Activated naive CD4-positive, alpha-beta T cell treated with Interleukin-2 at 50 U/mL for 16 hours (primary cell): ENCODE measurements at places on chromosomes 5 and 9.

DNA sequence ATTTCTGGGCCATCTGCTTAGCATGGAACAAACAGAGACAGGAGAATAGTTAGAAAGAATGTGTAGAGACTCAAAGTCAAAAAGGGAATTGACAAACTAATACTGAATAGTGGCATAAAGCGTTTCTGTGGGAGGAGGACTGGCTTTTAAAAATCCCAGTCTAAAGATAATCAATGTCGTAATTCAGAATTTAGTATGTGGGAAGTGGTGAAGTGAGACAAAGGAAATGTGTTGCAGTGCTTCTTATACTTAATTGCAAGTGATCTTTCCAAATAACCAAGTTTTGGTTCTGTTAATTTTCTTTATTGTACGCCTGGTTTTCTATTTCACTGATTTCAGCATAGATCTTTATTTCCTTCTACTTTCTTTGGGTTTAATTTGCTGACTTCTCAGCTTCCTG lies 133.2 kb downstream of the ENTREP1 start:
- no peak for DNase-seq

GRCh38 chr5:116130471-116130870 lies 45.6 kb downstream of the COMMD10 start:
- no peak for DNase-seq

GRCh38 chr5:134100283-134101091 lies 14.0 kb upstream of the TCF7 start:
- DNase-seq: peak; percentile 86

DNA sequence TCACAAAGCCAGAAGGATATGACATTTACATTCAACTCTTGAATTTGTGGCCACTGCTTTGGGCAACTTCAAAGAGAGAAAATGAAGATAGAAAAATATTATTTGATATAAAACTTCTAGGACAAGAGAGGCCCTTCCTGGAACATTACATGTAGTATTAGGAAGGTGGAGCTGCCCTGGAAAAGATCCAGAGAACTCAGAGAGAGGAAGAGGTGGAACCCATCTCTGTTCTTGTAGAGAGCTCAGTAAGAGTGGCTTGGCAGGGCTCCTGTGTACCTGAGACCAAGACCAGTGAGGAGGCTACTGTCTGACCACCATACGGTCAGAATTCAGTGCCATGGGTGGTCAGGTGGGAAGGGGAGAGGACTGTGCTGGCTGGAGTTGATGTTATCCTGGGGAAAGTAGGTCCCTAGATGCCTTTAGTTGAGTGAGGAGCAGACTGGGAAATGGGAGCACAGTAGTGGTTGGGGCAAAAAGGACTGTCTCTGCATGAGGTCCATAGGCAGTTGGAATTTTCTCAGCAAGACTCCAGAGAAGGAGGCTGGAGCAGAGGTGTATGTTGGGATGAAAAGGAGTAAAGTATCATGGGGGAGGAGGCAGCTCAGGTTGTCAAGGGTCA lies 7.6 kb downstream of the TGFBI start:
- no peak for DNase-seq

DNA sequence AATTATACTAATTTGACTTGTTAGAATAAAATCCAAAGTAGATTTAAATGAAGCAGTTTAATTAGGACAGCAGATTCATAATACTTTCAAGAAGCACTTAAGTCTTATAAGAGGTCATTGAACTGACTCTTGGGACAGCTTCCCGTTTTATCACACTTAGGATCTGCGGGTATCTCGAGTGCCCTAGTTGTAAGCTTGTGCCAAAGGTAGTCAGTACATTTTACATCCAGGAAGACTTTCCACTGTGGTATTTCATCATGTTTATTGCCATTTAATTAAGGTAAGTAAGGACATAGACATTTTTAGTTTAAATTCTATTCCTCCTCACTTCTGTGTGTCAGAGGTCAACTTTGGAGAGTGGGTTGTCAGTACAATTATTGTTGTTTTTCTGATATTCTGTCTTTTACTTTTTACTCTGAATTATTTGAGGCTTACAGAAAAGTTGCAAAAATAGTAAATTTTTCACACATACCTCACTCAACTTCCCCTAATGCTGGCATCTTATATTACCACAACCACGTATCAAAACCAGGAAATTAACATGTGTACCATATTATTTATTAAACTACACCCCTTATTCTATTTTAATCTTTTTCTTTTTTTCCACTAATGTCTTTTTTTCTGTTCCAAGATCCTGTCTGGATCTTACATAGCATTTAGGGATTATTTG lies 7.5 kb upstream of the ZNF367 start:
- DNase-seq: no peak

DNA sequence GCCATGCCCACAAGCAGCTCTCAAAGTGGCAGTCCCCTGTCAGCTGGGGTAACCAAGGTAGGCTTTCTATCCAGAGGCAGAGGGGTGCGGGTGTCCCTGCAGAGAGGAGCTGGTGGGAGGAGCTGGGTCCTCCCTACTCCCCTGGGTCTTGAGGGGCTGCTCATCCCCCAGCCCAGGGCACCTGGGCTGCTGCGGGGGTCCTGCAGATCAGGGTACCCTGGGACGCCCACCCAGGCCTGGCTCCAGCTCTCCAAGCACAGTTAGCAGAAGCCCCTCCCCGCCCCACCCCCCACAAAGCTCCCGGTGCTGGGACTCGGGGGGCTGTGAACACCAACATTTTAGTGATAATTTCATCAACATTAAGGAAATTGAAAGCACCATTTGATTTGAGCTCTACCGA lies 29.8 kb downstream of the VAV2 start:
- no peak for DNase-seq

DNA sequence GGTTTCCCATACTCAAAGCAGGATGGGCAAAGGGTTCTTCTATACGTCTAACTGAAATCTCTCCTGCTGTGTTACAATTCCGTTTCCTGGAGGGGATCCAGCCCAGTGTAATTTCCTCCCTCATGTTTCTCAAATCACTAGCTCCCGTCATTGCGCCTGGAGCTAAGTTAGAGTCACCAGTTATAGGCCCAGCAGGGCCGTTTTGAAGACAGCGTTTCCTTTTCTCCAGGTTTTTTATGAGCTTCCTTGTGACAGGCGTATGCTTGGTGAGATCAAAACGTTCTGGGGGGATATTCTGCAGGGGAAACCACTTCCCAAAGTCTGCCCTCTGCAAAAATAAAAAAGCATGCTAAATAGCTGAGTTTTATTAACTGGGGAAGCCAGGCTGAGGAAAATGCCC lies 53.0 kb upstream of the WWC1 start:
- no peak for DNase-seq

DNA sequence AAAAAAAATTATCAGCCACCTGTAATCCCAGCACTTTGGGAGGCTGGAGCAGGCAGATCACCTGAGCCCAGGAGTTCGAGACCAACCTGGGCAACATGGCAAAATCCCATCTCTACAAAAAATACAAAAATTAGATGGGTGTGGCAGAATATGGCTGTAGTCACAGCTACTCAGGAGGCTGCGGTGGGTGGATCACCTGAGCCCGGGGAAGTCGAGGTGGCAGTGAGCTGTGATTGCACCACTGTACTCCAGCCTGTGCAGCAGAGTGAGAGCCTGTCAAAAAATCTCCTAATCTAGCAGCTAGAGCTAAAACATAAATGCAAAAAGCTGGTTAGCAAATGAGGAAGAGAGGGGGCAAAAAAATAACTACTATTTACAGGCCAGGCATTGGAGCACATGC lies 12.0 kb downstream of the PSMB7 start:
- no peak for DNase-seq

DNA sequence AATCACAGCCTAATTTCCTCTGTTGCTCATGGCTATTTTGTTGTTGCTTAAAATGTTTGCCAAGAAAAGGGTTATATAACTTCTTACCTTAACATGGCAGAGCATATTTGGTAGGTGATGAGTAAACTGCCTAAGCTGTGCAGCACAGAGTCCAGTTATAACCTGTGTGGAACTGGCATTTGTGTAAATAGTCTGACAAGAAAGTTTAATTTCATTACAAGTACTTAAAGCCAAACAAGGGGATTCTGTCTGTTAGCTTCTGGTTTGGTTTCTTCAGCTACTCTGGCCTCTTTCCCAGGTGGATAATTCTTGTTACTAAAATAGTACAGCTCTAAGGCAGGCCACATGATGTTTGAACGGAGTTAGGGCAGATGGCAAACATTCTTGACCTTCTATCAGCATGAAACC lies 72.2 kb downstream of the PTCD2 start:
- DNase-seq: no peak

DNA sequence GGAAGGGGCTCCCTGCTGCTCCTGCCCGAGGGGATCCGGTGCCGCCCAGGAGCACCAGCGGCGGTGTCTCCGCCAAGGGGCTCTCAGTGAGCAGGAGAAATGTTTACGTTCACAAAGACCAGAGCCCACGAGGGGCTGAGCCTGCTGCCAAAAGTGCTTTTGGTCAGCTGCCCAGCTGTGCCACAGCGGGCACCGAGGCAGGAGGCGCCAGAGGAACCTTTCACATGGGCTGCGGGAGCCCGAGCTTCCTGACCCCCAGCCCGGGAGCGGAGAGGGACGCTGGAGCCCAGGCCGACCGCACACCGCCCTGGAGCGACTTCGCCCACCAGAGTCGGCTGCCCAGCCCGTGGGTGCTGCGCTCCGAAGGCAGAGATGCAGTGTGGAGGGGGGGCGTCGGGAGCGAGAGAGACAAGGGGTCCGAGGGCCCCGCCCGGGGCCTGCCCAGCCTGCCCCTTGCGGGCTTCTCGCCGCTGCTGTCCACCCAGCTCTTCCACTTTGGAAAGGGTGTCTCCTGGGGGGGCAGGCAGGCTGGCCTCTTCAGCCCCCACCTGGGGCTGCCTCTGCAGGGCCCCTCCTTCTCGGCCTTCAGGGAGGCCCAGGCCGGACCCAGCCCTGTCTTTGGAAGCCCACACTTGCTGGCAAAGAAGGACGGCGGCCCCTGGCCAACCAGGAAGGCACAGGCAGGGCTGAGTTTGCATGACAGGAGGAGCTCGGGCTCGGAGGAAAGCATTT lies 7.9 kb downstream of the PPP1R26 start:
- DNase-seq: no peak

DNA sequence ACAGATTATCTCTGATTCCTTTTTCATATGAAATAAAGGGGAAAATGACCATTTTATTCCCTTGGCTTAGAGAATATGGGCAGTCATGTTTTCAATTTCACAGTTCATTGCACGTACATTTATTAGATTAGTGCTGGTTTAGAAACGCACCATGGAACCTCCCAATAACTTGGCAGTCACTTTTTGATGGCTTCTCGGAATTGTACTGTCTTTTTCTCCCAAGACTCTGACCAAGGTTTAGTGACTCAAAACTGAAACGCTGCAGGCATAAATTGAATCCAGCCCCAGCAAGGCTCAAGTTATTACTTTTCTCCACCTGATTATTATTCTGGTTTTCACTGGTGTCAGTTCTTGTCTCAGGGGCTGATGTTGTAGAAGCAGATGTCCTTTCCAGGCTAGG lies 55.6 kb upstream of the EGFLAM start:
- DNase-seq: no peak

GRCh38 chr5:4772591-4772990 lies 367.5 kb upstream of the ADAMTS16 start:
- DNase-seq: no peak

- DNase-seq: no peak
Observed at GRCh38 chr5:168752416-168753190, 173.4 kb upstream of the PANK3 start.

DNA sequence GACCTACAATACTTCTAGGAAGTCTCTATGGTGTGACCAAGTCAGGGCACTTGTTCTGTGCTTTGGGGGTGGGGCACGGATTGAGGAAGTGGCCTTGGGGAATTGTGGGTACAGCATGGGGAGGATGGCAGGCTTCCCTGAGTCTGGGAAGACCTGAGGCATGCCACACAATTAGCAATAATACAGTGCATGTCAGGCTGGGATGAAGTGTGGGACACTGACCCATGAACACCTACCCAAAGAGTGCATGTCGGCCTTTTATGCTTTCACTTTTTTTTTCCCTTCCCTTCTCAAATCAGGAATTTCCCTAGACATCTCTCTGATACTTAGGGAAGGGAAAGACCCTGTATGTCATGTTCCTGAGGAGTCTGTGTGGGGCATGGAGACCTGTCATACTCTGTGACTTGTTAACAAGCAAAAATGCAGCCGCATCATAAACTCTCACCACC lies 146.4 kb downstream of the PALM2AKAP2 start:
- DNase-seq: no peak

GRCh38 chr5:143139585-143139984 lies 263.9 kb downstream of the NR3C1 start:
- DNase-seq: no peak

DNA sequence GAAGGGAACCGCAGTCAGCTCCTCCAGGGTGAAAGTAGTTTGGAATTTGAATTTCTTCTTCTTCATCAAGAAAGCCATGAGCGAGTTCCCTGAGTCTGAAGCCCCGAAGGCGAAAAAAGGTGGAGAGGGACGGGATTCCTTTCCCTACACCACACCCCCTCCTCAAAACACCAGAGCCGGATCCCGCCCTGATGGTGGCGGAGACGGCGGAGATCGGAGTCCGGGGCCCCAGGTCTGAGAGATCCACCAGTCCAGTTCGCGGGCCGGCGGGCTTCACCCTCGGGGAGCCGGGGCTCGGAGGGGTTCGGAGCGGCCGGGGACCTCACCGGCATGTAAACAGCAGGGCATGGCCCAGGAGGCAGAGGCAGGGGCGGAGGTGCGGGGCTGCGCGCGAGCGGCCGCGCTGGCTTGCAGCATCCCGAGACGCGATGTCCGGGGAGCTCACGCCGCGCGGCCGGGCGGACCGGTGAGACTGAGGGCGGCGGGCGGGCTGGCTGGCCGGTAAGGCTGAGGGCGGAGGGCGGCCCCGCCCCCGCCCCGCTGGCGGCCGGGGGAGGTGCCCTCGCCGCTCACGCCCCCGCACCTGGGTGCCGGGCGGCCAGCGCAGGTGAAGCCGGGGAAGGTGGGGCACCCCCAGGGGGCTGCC lies 606 bp downstream of the EEIG1 start:
- DNase-seq: peak; percentile 49

- no peak for DNase-seq
Observed at GRCh38 chr5:74613283-74613682, 27.2 kb downstream of the ENC1 start.

DNA sequence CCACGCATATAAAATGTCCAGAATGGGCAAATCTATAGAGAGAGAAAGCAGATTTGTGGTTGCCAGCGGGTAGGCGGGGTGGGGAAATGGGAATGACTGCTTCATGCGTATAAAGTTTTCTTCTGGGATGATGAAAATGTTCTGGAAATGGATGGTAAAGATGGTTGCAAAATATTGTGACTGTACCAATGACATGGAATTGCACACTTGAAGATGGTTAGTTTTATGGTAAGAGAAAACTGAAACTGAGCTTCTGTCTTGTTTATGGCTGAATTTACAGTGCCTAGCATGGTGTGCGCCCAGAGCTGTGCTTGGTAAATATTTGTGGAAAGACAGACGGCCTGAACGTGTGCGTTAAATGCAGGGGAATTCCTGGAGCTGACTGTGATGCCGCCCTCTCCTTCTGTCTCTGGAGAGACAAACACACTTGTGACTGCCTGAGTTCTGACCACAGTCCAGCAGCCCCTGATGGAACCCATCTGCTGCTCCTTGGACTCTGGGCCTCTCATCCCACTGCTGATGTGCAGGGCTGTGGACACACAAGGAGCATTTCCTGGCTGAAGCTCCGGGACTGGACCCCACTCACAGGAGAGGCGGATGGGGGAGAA lies 8.6 kb upstream of the PTGES start:
- no peak for DNase-seq
